ENCODE measurements at places on chromosomes 2 and 18. TPM values are rescaled to one million over a fixed set of nuclear protein-coding genes. Genes with fewer than 3 reads are reported as not detected.

Gene RESP18
- not detected for total RNA-seq

- DNase-seq, result no peak
- peaks cover 2% of the 10 kb centered on the region for H3K4me1 ChIP-seq
- no peaks in the 10 kb centered on the region for H3K27me3 ChIP-seq
- no peak overlapping the region for H3K27ac ChIP-seq
- no peaks in the 10 kb centered on the region for H3K36me3 ChIP-seq
Measured at GRCh38 chr2:237876951-237877491, 17.6 kb downstream of the RAMP1 start.

Gene SLC66A2
- total RNA-seq, result 29.2 TPM

Gene SULT1C2
- total RNA-seq, result not detected

Gene PROKR1
- not detected for total RNA-seq

Gene PPP1R1C
- total RNA-seq, result not detected

DNA sequence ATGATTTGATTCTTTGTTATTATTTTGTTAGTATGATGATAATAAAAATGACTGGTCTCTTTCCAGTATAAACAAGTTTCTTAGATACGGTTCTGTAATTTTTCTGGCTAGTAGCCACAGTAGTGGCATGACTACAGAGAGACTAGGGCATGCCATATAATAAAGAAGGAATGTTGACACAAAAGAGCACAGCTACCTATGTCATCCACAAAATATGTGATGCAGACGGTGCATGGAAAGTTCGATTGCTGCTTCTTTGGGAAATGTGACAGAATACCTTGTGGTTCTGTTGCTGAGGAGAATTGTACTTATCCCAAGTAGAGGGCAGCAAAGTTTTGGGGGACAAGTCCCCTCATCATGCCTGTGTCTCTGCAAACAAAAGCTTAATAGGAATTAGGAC lies 26.1 kb upstream of the SETBP1 start:
- H3K27me3 ChIP-seq, result peaks cover 5% of the 10 kb centered on the region
- DNase-seq, result no peak
- no peaks in the 10 kb centered on the region for H3K4me1 ChIP-seq
- no peak overlapping the region for H3K4me3 ChIP-seq

- no peaks in the 10 kb centered on the region for H3K4me1 ChIP-seq
- no peak overlapping the region for H3K4me3 ChIP-seq
- no peak overlapping the region for H3K27ac ChIP-seq
- DNase-seq, result no peak
- no peaks in the 10 kb centered on the region for H3K27me3 ChIP-seq
Measured at GRCh38 chr2:67476809-67477790, 80.0 kb downstream of the ETAA1 start.

DNA sequence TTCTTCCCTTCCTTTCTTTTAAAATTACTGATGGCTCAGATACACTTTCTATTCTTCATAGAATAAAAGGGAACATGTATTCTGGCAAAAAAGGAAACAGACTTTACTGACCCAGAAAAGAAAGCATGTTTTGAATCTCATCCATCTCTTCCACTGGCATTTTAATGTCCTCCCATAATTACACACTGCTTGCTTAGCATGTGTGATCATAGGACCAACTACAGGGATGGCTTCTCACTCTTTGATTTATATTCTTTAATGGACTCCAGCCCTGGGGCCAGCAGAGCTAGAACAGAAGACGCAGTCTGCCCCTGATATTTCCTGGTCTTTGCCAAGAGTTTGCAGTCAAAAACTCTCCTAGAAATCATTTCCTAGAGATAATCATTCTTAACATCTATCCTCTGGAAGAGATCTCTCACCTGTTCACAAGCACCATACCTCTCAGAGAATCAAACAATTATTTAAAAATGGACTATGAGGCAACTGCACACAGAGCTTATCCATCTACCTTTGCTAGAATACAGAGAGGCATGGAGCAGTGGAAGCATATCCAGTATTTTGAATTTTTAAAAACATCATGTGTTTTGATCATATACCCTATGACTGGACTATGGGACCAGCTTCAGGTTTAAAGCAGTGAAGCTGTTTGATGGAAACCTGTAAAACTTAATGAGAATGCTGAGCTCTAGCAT lies 429.1 kb downstream of the NRXN1 start:
- no peaks in the 10 kb centered on the region for H3K4me1 ChIP-seq
- H3K27me3 ChIP-seq, result no peaks in the 10 kb centered on the region
- H3K4me3 ChIP-seq, result no peak overlapping the region
- H3K36me3 ChIP-seq, result no peaks in the 10 kb centered on the region
- DNase-seq, result no peak

DNA sequence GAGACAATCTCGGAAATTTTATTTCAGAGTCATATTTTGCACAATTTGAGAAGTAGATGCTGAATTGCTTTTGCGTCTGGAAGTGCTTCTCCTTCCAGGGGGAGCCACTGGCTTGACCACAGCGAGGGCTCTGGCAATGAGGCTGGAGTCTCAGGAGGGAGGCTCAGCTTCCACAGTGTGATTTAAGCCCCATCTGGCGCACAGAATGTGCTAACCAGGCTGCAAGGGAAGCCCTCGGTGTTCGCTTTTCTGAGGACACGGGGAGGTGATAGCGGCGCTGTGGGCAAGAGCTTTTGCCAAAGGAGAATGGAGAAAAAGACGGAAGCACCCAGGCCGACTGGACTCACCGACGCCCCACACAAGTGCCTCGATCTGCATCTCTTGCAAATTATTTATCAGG lies 52.4 kb downstream of the ADI1 start:
- no peak overlapping the region for H3K27ac ChIP-seq
- no peak for DNase-seq
- no peak overlapping the region for H3K4me3 ChIP-seq
- H3K27me3 ChIP-seq, result no peaks in the 10 kb centered on the region
- peaks cover 3% of the 10 kb centered on the region for H3K4me1 ChIP-seq
- peaks cover 10% of the 10 kb centered on the region for H3K36me3 ChIP-seq

Gene CNTNAP5
- total RNA-seq, result not detected

GRCh38 chr18:13584825-13585224 lies 141.5 kb downstream of the FAM210A start:
- H3K4me1 ChIP-seq, result peaks cover 62% of the 10 kb centered on the region
- H3K27ac ChIP-seq, result peak overlapping the region; percentile 32
- no peaks in the 10 kb centered on the region for H3K27me3 ChIP-seq
- H3K36me3 ChIP-seq, result peaks cover 25% of the 10 kb centered on the region
- no peak overlapping the region for H3K4me3 ChIP-seq

DNA sequence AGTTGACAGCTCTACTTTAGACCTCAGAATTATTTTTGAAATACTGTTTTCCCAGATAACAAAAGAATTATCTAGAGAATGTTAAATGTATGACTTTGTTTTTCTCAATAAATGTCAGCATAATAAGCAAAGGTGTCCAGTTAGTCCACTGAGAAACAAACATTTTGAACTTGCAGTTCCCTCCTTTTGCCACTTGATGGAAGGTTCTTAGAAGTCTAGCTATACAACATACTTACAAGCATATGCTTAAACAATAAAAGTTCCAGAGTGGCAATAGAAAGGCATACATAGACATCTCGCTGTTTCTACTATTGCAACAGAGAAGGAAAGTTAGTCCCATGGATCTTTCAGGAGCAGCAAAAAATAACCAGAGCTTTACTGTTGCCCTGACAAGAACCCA lies 11.8 kb downstream of the NDUFA10 start:
- H3K4me3 ChIP-seq, result no peak overlapping the region
- H3K27ac ChIP-seq, result no peak overlapping the region
- peaks cover 29% of the 10 kb centered on the region for H3K36me3 ChIP-seq
- H3K4me1 ChIP-seq, result no peaks in the 10 kb centered on the region

GRCh38 chr2:197673606-197674005 lies 1.8 kb downstream of the RFTN2 start:
- no peak for DNase-seq
- no peak overlapping the region for H3K4me3 ChIP-seq
- no peak overlapping the region for H3K27ac ChIP-seq
- no peaks in the 10 kb centered on the region for H3K36me3 ChIP-seq
- peaks cover 1% of the 10 kb centered on the region for H3K4me1 ChIP-seq

Gene MAPK4
- total RNA-seq, result not detected

- H3K36me3 ChIP-seq, result no peaks in the 10 kb centered on the region
- no peak overlapping the region for H3K27ac ChIP-seq
- no peaks in the 10 kb centered on the region for H3K27me3 ChIP-seq
- H3K4me3 ChIP-seq, result no peak overlapping the region
- DNase-seq, result no peak
Measured at GRCh38 chr2:100977511-100977910, 24.6 kb upstream of the RPL31 start.

DNA sequence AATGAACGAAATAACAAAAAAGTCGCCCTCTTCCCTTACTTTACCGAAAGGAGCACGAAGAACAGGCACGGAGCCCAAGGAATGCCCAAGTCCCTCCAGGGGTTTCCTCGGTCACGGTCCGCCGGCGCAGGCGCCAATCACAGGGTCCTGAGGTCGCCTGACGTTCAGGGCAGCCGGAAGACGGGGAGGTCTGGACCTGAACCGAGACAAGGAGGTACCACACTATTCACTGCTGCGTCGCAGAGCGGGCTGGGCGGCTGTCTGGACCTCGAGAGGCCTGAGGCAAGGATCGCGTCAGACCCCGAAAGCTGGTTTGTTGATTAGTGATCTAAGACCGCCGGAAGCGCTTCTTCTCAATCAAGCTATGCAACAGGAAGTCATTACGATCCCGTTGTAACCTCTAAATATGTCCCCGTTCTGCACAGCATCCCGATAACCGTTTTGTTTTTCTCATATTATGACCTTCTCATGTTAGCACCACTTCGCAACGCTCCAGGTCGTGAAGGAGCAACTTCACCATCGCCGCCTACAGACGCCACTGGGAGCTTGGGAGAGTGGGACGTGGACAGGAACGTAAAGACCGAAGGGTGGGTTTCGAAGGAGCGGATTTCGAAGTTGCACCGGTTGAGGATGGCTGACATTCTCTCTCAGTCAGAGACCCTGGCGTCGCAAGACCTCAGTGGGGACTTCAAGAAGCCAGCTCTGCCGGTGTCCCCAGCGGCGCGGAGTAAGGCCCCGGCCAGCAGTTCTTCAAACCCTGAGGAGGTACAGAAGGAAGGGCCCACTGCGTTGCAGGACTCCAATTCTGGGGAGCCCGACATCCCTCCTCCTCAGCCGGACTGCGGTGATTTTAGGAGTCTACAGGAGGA lies at the start of the genes SLC4A1AP and SUPT7L:
Gene SLC4A1AP (plus strand): TSS at position 605 of the 869 bp plus-strand sequence. CDS start 26 bp downstream, at position 631.
Gene SUPT7L (minus strand): TSS at position 330 of the 869 bp plus-strand sequence. CDS start 1,422 bp downstream, outside the sequence.
- H3K4me1 ChIP-seq, result peaks cover 34% of the 10 kb centered on the region
- peak within 1 kb of the TSS; percentile 99 for H3K4me3 ChIP-seq
- DNase-seq, result peak; percentile 82
- peak within 1 kb of the TSS; percentile 100 for H3K27ac ChIP-seq

DNA sequence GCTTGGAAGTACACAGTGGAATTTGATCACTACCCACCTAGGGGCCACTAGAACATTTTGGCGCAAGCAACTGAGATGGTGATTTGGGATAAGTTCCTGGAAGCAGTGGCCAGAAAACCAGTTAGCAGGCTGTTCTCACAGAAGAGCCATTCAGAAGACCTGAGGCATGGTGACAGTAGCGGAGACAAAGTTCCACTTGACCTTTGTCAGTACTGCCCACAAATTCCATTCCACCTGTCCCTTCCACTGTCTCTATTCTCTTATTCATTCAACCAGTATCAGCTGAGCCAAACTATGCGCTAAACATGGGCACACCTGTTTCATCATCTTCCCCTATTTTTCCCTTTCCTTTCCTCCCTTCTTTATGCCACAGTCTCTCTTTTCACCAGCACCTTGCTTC lies 59.2 kb upstream of the PPP1CB start:
- H3K4me1 ChIP-seq, result no peaks in the 10 kb centered on the region
- no peaks in the 10 kb centered on the region for H3K36me3 ChIP-seq
- no peak for DNase-seq
- peaks cover 4% of the 10 kb centered on the region for H3K27me3 ChIP-seq

DNA sequence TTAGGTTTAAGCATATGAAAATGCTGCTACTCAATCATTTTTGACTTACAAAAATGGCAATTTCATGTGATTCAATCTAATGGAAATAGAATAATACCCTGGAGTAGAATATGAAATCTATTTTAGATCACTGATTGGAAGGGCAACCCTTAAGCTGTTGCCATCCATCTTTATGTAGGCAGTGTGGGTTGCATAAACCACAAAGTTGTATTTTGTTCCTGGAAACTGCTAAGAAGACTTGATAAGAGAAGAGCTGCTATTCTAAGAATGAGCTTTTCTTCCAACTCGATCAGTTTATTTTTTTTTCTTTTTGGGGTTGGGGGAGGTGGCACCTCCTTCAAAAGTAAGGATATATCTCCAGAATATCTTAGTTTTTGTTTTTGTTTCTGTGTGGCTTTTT lies 60.2 kb downstream of the CAVIN2 start:
- no peak overlapping the region for H3K4me3 ChIP-seq
- DNase-seq, result no peak
- peaks cover 38% of the 10 kb centered on the region for H3K27me3 ChIP-seq
- no peaks in the 10 kb centered on the region for H3K36me3 ChIP-seq
- H3K27ac ChIP-seq, result no peak overlapping the region

GRCh38 chr2:69241093-69241492 lies 145.9 kb downstream of the GFPT1 start:
- H3K4me3 ChIP-seq, result no peak overlapping the region
- no peak overlapping the region for H3K27ac ChIP-seq
- peaks cover 3% of the 10 kb centered on the region for H3K4me1 ChIP-seq
- H3K36me3 ChIP-seq, result no peaks in the 10 kb centered on the region

Gene DES
- not detected for total RNA-seq

Gene ALS2
- 15.3 TPM for total RNA-seq

GRCh38 chr2:27322301-27322765 lies 564 bp downstream of the MPV17 start:
- DNase-seq, result peak; percentile 45
- H3K36me3 ChIP-seq, result peaks cover 12% of the 10 kb centered on the region
- peak overlapping the region; percentile 97 for H3K4me3 ChIP-seq
- H3K4me1 ChIP-seq, result peaks cover 13% of the 10 kb centered on the region

Gene REEP1
- 0.11 TPM for total RNA-seq

GRCh38 chr2:177331466-177331997 lies 61.0 kb upstream of the AGPS start:
- DNase-seq, result no peak
- peak overlapping the region; percentile 44 for H3K27ac ChIP-seq
- no peaks in the 10 kb centered on the region for H3K27me3 ChIP-seq
- peaks cover 16% of the 10 kb centered on the region for H3K4me1 ChIP-seq

GRCh38 chr2:100291152-100291970 lies 30.9 kb downstream of the LONRF2 start:
- H3K27me3 ChIP-seq, result peaks cover 16% of the 10 kb centered on the region
- H3K4me1 ChIP-seq, result peaks cover 7% of the 10 kb centered on the region
- no peak overlapping the region for H3K4me3 ChIP-seq
- H3K36me3 ChIP-seq, result no peaks in the 10 kb centered on the region

DNA sequence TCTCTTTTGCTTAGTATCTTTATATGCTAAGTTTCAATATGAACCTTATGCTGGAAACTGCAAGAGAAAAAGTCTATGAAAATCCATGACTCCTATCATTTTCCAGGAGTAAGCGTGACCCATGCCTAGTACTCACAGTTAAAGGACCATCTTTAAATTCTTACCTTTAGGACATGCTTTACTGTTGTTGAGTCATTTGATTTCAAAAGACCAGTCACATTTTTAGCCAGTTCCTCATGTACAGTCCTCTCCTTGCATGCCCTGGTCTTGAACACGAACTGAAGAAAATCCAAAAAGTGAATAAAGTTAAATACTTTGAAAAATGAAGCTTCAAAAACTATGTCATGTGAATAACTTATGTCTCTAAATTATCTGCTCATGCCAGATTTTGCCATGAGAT lies 117.8 kb upstream of the CCDC195 start:
- no peak overlapping the region for H3K27ac ChIP-seq
- no peaks in the 10 kb centered on the region for H3K4me1 ChIP-seq
- DNase-seq, result no peak
- no peak overlapping the region for H3K4me3 ChIP-seq

GRCh38 chr18:78965917-78966792 lies 13.5 kb upstream of the SALL3 start:
- no peak overlapping the region for H3K27ac ChIP-seq
- no peaks in the 10 kb centered on the region for H3K36me3 ChIP-seq
- no peak for DNase-seq
- H3K27me3 ChIP-seq, result peaks cover 7% of the 10 kb centered on the region

Gene PLGLB1
- 14.0 TPM for total RNA-seq

Data from activated naive CD8-positive, alpha-beta T cell treated with anti-CD3 and anti-CD28 coated beads, Interleukin-2, amount 10 ng/mL, durations not matched to agents 7 days and 5 days (primary cell).